ENCODE measurements at places on chromosomes 16 and 17.

DNA sequence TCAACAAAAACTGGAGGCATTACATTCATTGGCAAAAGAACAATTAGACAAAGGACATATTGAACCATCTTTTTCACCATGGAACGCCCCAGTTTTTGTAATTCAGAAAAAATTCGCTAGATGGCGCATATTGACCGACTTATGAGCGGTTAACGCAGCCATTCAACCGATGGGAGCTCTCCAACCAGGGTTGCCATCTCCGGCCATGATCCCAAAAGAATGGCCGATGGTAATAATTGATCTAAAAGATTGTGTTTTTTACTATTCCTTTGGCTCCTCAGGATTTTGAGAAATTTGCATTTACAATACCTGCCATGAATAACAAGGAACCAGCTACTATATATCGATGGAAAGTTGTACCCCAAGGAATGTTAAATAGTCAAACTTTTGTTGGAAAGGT, 21.4 kb downstream of the ALOX15B start:
- peak; percentile 49 for DNase-seq

DNA sequence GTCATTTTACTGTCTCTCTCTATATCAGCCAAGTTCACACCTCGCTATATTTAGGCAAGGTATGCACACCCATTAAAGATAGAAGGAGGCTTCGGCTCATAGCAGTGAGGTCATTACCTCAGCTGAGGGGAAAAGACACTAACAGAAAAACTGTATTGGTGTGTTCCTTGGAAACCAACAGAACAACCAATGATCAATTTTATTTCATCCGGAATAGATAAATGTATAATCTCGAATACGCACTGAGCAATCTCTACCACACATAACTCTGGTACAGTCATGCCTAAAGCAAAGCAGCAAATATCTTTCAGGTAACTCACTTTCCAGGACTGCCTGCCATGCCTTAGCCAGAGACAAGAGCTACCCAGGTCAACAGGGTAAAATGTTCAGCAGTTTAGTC, 109.9 kb upstream of the CORO6 start:
- no peak for DNase-seq

- no peak for DNase-seq
These were observed 541 bp downstream of the ACACA start for GRCh38 chr17:37405955-37406634.

- no peak for DNase-seq
These were observed 108.9 kb downstream of the CDH13 start for GRCh38 chr16:82735673-82736091.

DNA sequence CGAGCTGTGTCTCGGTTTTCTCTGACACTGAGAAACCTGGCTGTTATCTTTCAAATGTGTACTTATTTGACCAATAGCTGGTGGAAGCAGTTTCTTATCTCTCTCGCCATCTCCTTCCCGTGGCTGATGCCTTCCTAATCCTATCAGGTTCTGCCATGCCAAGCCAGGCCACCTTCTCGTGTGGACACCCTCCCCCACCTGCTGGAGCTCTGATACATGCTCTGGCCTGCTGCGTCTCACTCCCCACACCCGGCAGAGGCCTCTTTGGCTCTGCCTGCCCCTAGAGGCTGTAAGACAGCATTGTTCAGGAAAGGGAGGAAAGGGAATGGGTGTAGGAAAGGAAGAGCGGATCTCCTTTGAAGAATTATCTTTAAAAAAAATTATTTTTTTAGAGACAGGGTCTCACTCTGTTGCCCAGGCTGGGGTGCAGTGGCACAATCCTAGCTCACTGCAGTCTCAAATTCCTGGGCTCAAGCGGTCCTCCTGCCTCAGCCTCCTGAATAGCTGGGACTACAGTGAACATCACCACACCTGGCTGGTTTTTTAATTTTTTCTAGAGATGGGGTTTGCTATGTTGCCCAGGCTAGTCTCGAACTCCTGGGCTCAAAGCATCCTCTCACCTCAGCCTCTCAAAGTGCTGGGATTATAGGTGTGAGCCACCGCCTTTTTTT, 7.5 kb upstream of the ARMC5 start:
- DNase-seq = no peak

All from activated T-cell treated with anti-CD3 and anti-CD28 coated beads, Interleukin-2, amount 50 U/mL, for 24 hours (primary cell).